ENCODE measurements at places on chromosomes 12 and 14. TPM values are rescaled to one million over a fixed set of nuclear protein-coding genes. Genes with fewer than 3 reads are reported as not detected.

The IL23A gene
- total RNA-seq, result 0.56 TPM

The TAS2R7 gene
- total RNA-seq, result not detected

The ZDHHC22 gene
- not detected for total RNA-seq

The MMP14 gene
- 124 TPM for total RNA-seq

The DNAAF2 gene
- 6.8 TPM for total RNA-seq

The BCAT1 gene
- total RNA-seq, result 50.6 TPM

The HOXC6 gene
- total RNA-seq, result 0.50 TPM

The TTC6 gene
- total RNA-seq, result 9.2 TPM

- no peak for DNase-seq
- H3K4me1 ChIP-seq, result no peaks in the 10 kb centered on the region
- no peak overlapping the region for H3K27ac ChIP-seq
- no peak overlapping the region for H3K4me3 ChIP-seq
- no peaks in the 10 kb centered on the region for H3K36me3 ChIP-seq
- no peaks in the 10 kb centered on the region for H3K27me3 ChIP-seq
Observed at GRCh38 chr12:66744956-66745383, 66.1 kb upstream of the GRIP1 start.

DNA sequence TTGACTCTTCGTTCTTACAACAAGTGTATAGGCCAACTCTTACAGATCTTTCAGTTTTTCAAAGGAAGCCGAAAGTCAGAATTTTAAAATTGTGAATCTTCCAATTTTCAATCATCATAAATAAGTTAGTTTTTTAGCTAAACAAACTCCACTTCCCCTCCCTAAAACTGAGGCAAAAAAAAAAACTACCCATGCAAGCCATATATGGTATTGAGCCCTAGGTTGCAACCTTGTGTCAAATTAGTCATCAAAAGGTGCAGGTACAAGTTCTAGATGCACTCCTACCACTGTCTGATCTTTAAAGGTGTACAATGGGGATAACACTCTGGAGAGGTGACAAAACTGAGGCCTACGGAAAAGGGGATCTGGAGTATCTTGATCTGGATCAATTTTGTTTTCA, 97.9 kb downstream of the PAWR start:
- H3K4me3 ChIP-seq, result no peak overlapping the region
- no peak overlapping the region for H3K27ac ChIP-seq
- H3K27me3 ChIP-seq, result no peaks in the 10 kb centered on the region
- no peaks in the 10 kb centered on the region for H3K36me3 ChIP-seq
- DNase-seq, result no peak
- no peaks in the 10 kb centered on the region for H3K4me1 ChIP-seq

GRCh38 chr14:88179716-88180115, 143.4 kb downstream of the KCNK10 start:
- H3K27me3 ChIP-seq, result no peaks in the 10 kb centered on the region
- no peak overlapping the region for H3K4me3 ChIP-seq
- DNase-seq, result no peak
- no peaks in the 10 kb centered on the region for H3K36me3 ChIP-seq

DNA sequence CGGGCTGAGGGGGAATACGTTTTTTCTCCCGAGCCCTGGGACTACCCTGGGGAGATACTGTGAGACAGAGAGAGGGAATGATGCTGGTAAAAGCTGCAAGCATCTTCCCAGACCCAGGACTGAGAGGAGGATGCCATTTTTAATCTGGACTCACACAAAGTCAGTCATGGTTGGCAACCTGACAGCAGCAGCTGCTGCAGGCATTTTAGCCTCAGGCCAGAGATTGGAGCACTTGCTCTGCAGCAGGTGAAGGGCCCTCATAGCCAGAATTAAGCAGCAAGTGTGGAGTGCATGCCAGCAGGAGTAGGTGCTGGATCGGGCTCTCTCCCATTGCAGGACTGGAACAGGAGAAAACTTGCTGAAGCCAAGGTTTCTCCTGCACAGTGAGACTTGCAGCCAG, 361.1 kb upstream of the CLEC14A start:
- no peaks in the 10 kb centered on the region for H3K36me3 ChIP-seq
- no peaks in the 10 kb centered on the region for H3K4me1 ChIP-seq
- no peaks in the 10 kb centered on the region for H3K27me3 ChIP-seq
- peak; percentile 60 for DNase-seq

DNA sequence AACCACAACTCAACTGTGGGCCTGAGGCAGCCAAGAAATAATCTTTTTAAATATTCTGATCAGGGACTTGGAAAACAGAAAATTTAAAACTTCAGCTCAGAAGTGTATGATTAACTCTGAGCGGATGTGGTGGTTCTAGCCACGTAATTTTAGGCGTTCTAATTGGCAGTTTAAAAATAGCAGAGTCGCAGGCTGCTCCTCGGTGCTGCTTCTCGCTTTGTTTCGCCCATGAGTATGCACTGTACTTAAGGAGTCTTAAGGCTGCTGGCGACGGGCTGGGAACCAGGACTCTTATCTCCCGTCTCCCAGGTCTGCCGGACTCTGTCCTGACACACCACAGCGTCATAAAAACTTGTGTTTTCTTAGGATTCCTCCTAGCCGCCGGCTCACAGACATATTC, 113.4 kb upstream of the PELI2 start:
- H3K27ac ChIP-seq, result peak overlapping the region; percentile 71
- H3K36me3 ChIP-seq, result no peaks in the 10 kb centered on the region
- H3K27me3 ChIP-seq, result no peaks in the 10 kb centered on the region
- peaks cover 11% of the 10 kb centered on the region for H3K4me1 ChIP-seq

GRCh38 chr12:88870000-88870737, 289.9 kb upstream of the KITLG start:
- no peaks in the 10 kb centered on the region for H3K36me3 ChIP-seq
- no peak overlapping the region for H3K27ac ChIP-seq
- peaks cover 8% of the 10 kb centered on the region for H3K4me1 ChIP-seq
- no peaks in the 10 kb centered on the region for H3K27me3 ChIP-seq
- no peak for DNase-seq

- no peaks in the 10 kb centered on the region for H3K36me3 ChIP-seq
- H3K4me3 ChIP-seq, result no peak overlapping the region
- H3K4me1 ChIP-seq, result peaks cover 7% of the 10 kb centered on the region
- H3K27me3 ChIP-seq, result no peaks in the 10 kb centered on the region
Observed at GRCh38 chr12:13390381-13390861, 193.9 kb downstream of the EMP1 start.

GRCh38 chr12:24977711-24978110, 28.8 kb upstream of the BCAT1 start:
- no peaks in the 10 kb centered on the region for H3K4me1 ChIP-seq
- no peak for DNase-seq
- H3K27me3 ChIP-seq, result no peaks in the 10 kb centered on the region
- H3K4me3 ChIP-seq, result no peak overlapping the region

DNA sequence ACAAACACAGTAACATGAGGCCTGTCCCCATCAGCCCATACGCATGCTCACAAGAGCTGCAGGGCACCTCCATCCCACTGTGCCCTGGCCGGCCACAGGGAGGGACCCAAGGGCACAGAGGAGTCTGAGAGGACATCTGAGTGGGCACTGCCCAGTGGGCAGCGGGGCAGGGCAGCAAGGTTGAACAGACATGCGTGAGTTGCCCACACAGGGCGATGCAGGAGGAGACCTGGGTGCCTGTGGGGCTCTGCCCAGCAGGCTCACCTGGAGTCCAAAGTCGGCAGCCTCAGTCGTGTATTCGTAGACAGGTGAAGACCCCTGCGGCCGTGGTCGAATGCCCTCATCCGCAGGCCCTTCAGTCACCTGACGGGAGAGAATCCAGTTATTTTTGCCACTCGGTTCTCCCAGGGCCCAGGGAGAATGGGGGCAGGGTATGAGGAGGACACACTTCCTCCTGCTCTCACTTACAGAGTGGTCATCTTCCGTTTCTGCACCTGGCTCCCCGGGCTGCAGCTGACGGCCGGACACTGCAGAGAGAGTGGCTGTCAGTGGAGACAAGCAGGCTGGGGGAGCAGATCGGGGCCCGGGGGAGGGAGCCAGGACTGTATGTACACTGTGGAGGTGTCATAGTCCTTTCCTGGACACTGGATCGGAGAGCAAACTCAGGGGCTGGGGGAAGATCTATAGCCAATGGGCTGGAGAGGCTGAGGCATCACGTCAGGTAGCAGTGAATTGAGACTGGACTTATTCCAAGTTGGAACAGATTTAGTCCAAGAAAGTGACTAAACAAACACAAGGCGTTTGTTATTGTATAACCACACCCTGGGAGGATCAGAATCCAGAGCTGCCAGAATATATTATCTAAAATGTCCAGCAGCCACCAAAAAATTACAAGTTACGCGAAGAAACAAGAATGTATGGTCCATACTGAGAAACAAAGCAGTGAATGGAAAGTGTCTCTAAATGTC, 20.7 kb downstream of the AHNAK2 start:
- H3K4me1 ChIP-seq, result no peaks in the 10 kb centered on the region
- H3K36me3 ChIP-seq, result no peaks in the 10 kb centered on the region
- peak; percentile 34 for DNase-seq
- H3K27me3 ChIP-seq, result peaks cover 8% of the 10 kb centered on the region

- H3K4me3 ChIP-seq, result no peak overlapping the region
- DNase-seq, result no peak
- H3K27ac ChIP-seq, result no peak overlapping the region
- H3K4me1 ChIP-seq, result peaks cover 11% of the 10 kb centered on the region
Observed at GRCh38 chr14:53533384-53533970, 380.4 kb upstream of the DDHD1 start.

- DNase-seq, result no peak
- no peaks in the 10 kb centered on the region for H3K27me3 ChIP-seq
- H3K27ac ChIP-seq, result no peak overlapping the region
- peaks cover 41% of the 10 kb centered on the region for H3K36me3 ChIP-seq
- H3K4me3 ChIP-seq, result no peak overlapping the region
Observed at GRCh38 chr12:122982963-122983788, 2.7 kb downstream of the ARL6IP4 start.

DNA sequence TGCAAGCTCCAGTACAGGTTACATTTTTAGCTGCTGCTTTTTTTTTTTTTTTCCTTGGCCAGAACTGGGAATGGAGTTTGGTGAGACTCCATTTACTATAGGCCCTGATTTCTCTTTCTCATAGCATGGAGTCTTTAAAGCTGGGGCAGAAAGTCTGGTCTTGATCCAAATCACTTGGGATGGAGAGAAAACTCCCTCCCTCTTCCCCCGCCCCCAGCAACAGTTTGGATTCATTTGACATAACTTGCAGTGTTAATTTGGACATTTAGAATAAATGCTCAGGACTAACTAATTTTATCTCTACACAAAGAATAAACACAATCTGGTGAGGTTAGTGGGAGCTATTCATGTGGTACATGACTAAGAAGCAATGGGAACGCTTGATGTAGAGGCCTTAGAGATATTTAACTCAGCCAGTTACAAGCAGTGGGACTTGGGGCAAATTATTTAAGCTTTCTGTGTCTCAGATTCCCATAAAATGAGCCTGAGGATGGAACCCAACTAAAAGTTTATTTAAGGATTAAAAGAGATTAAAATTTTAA, 107.3 kb upstream of the ARHGAP5 start:
- no peak for DNase-seq
- peaks cover 6% of the 10 kb centered on the region for H3K4me1 ChIP-seq
- no peak overlapping the region for H3K27ac ChIP-seq
- H3K36me3 ChIP-seq, result no peaks in the 10 kb centered on the region
- H3K27me3 ChIP-seq, result no peaks in the 10 kb centered on the region
- H3K4me3 ChIP-seq, result no peak overlapping the region

DNA sequence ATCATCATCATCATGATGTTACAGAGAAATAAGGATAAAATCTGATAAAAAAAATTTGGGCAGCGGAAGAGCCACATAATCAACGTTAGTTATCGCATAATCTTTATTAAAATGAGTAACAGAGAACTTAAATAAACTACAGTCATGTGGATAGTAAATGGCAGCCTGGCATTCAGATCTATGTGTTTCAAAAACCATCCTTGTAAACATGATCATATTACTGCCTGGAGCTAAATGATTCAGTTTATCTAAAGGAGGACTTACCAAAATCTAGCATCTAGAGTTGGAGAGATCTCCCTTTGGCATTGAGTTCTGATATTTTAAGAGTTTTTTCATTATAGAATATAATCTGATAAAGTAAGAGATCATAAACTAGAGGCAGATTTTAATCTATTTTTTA, 200.1 kb upstream of the MGAT4C start:
- H3K27me3 ChIP-seq, result no peaks in the 10 kb centered on the region
- no peak for DNase-seq
- H3K4me1 ChIP-seq, result no peaks in the 10 kb centered on the region
- no peak overlapping the region for H3K27ac ChIP-seq

DNA sequence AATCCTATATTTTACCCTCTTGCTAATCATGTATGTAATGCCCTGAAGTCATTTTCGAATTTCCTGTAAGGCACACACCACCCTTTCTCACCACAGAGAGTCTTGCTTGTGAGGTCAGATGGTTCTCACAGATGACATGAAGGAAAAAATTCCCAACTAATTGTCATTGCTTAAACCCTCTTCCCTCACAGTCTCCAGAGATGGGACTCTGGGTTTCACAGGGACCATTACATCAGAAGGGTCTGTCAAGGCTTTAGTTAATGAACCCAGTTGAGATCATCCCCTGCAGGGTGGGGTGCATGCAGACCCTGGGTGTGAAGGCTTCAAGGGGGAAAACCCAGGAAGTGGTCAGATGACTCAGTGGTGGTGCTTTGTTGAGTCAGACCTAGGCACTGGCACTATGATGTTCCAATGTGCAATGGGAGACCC, 229.6 kb downstream of the BCAT1 start:
- DNase-seq, result no peak
- no peaks in the 10 kb centered on the region for H3K36me3 ChIP-seq
- no peaks in the 10 kb centered on the region for H3K27me3 ChIP-seq
- no peak overlapping the region for H3K27ac ChIP-seq
- no peak overlapping the region for H3K4me3 ChIP-seq
- H3K4me1 ChIP-seq, result no peaks in the 10 kb centered on the region

GRCh38 chr14:103949131-103949790, 6.9 kb upstream of the RD3L start:
- no peak overlapping the region for H3K4me3 ChIP-seq
- no peak for DNase-seq
- H3K36me3 ChIP-seq, result no peaks in the 10 kb centered on the region
- H3K27me3 ChIP-seq, result no peaks in the 10 kb centered on the region

DNA sequence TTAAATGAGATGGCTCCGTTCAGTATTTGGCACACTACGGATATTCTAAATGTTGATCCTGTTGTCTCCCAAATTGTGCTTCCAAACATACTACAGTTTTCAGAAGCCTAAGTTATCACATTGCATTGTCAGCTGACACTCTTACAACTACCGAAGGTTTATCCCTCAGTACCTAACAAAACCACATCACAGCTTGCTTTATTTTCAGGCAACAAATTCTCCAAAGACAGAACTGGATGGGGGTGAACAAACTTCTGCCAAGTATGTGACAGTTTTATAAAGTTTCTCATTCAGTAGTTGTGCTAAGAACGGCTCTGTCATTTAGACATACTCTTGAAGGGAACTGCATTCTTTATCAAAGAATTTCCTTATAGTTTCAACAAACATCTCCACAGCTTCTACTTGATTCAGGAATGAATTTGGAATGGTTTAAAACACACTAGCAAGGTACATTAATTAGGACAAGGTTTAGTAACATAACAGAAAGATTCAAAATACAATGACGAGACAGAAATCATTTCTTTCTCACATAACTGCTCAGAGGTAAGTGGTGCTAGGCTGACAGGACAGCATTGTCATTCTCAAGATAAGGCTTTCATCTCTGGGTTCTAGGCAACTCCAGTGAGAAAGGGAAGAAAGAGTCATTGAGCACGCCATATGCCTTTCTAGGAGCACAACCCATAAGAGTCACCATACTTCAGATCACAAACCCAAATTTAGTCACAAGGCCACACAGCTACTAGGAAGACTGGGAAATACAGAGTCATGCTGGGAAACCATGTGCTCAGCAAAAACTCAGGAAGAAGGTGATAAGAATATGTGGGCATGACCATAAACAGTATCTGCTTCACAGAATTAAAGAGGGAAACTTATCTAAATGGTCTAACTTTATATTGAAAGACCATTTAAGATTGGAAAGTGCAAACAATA, 100.7 kb downstream of the DUSP6 start:
- H3K27ac ChIP-seq, result no peak overlapping the region
- peaks cover 8% of the 10 kb centered on the region for H3K4me1 ChIP-seq
- no peak overlapping the region for H3K4me3 ChIP-seq
- DNase-seq, result no peak

Measured in lower lobe of right lung (tissue), 2 donors.